ENCODE measurements at places on chromosomes 13 and 19.
A peak's percentile ranks its signal among the peaks of the same experiment; 100 is the strongest.

- no peak for DNase-seq
Measured at GRCh38 chr13:44760434-44760833, 184.3 kb upstream of the TSC22D1 start.

- no peak for DNase-seq
Measured at GRCh38 chr13:67343777-67344176, 113.6 kb upstream of the PCDH9 start.

DNA sequence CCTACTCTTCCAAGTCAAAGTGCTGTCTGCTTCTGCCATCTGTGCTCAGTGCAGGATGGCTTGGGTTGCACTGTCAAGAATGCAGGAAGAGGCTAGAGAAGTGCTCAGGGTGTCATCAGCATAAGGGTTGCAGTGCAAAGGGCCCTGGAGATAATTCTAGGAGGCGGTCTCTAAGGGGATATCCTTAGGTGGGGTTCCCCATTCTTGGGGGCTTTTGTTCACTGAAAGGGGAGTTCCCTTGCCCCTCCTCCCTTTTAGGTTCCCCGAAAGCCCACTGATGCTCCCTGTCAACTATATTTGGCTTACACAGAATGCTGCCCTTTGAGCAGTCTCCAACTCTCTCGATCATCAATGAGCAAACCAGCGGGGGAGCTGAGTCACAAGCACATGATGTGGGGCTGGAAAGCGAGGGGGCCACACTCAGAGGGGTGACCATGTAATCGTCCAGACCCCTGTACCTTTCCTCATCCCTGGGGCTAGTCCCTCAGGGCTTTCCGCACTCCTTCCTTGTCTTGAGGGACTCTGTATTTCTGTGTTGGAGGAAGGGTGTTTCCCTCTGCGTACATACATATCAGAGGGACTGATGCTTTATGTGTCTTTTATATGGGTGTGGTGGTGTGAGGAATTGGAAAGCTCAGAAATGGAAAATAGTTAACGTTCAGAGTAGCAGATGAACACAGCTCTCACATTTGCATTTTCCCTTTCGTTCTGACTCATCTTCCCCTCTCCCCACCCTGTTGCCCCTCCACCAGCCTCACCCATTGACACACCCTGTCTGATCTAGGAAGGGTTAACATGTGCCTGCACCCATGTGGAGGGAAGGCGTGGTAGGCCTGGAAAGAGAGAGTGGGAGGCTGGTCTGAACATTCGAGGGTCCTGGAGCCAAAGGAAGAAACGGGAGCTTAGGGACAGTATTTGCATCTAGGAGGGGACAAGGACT is 6.7 kb downstream of the ZBTB32 start:
- DNase-seq, result no peak

- DNase-seq, result no peak
Measured at GRCh38 chr19:39974377-39975155, 3.6 kb downstream of the PSMC4 start.

DNA sequence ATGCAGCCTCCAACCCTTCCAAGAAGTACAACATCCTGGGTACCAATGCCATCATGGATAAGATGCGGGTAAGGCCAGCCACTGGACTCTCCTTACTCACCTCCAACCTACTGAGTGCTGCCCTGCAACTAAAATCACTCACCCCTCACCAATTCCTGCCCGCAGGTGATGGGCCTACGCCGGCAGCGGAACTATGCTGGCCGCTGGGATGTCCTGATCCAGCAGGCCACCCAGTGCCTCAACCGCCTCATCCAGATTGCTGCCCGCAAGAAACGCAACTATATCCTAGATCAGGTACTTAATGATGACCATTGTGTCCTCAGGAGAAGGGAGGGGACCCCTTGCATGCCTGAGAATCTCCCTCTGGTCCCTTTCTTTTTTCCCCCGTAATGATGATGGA is 15.6 kb upstream of the CCDC97 start:
- no peak for DNase-seq

DNA sequence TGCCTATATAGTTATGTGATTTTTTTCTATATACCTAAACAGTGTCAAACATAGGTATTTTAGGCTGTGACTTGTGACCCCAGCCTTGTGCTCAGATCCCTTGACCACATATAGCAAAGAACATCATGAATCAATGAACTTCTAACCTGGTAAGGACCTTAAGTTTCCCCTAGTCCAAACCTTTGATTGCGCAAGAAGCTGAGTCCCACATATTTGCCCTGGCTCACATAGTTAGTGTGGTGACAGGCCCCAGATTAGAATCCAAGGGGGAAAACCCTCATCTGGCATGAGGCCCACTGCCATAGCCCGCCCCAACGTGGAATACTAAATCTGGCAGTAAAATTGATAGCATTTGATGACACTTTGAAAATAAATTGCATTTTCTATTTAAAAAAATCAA is 171.8 kb downstream of the MZT1 start:
- DNase-seq, result no peak

DNA sequence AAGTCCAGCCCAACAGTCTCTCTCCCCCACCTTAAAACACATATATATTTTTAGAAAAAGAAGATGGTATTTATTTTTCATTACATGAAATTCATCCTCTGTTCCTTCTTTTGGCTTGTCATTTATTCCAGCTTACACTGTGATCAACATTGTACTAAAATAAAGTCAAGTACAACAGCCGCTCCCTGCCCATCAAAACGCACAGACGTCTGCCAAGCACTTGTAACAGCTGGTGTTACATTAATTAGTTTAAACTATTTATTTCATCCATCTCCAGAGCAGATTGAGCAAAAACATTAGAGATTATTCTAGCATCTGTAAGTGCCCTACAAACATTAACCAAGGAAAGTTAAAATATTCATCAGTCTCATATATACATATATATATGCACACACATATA is 350.5 kb downstream of the DACH1 start:
- no peak for DNase-seq

- peak; percentile 75 for DNase-seq
Measured at GRCh38 chr13:94968040-94968756, 255.9 kb upstream of the SOX21 start.

- no peak for DNase-seq
Measured at GRCh38 chr19:45462174-45462573, 5.6 kb upstream of the FOSB start.

- DNase-seq, result peak; percentile 99
Measured at GRCh38 chr19:3284759-3285646, 60.5 kb downstream of the CELF5 start.

- no peak for DNase-seq
Measured at GRCh38 chr13:80444240-80445015, 103.5 kb upstream of the SPRY2 start.

DNA sequence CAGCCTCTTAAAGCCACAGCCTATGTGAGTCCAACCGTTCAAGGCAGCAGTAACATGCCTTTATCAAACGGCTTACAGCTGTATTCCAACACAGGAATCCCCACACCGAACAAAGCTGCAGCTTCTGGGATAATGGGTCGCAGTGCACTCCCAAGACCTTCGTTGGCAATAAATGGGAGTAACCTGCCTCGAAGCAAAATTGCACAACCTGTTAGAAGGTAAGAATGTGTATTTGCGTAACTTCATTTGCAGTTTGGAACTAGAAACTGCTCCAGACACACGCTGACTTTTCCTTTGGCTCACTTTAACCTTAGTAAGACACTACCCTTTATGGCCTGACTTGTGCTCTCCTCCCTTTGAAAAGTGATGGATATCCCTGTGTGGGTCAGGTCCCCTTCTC is 63.4 kb downstream of the SLAIN1 start:
- no peak for DNase-seq

- no peak for DNase-seq
Measured at GRCh38 chr13:77457966-77458365, 77.5 kb upstream of the SCEL start.

- no peak for DNase-seq
Measured at GRCh38 chr19:16463991-16464575, 7.7 kb downstream of the EPS15L1 start.

DNA sequence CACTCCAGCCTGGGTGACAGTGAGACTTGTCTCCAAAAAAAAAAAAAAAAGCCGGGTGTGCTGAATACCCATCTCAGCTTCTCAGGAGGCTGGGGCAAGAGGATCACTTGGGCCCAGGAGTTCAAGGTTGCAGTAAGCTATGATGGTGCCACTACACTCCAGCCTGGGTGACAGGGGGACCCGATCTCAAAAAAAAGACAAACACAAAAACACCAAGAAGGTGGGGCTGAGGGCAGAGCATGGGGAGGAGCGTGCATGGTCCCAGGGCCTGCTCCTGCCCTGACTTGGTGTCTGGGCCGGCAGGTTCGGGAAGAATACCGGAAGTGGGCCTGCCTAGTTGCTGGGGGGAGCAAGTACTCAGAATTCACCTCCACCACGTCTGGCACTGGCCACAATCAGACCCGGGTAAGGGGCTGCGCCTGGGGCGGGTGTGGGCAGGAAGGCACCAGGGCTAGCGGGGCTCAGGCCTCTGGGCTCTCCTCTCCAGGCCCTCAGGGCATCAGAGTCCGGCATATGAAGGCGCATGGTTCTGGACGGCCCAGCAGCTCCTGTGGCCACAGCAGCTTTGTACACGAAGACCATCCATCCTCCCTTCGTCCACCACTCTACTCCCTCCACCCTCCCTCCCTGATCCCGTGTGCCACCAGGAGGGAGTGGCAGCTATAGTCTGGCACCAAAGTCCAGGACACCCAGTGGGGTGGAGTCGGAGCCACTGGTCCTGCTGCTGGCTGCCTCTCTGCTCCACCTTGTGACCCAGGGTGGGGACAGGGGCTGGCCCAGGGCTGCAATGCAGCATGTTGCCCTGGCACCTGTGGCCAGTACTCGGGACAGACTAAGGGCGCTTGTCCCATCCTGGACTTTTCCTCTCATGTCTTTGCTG is 11.3 kb downstream of the DDX39A start:
- DNase-seq, result no peak

DNA sequence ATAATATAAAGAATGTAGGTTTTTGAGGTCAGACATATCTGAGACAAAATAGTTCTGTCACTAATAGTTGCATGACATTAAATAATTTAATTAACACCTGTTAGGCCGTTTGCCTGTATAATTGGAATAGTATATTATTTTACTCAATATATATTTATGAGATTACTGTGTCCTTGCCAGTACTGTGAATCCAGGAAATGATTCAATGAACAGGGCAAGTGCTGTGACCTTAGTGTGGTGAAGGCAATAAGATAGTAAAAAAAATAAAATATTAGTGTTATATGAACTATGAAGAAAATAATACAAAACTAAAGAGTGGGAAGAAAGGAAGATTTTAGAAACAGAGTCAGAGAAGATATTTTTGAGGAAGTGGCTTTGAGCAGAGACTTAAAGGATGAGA is 403.7 kb downstream of the PCDH9 start:
- no peak for DNase-seq

DNA sequence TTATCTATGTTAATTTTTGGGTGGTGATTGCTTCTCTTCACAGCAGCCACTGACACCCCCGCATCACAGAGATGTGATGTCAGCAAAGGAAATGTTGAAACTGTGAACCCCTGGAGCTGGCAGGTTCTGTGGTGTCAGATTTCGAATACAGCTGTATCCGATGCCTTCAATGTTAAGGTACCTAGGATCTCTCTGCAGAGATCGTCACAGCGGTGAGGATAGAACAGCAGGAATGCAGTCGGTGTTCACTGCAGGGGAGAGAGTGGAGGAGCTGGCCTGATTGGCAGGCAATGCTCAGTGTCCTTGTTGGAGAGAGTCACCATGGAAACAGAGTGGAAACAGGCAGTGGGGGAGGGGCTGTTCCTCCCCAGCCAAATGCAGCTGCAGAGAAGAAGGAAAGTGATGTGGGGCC is 79.5 kb upstream of the ZNF835 start:
- DNase-seq, result no peak

DNA sequence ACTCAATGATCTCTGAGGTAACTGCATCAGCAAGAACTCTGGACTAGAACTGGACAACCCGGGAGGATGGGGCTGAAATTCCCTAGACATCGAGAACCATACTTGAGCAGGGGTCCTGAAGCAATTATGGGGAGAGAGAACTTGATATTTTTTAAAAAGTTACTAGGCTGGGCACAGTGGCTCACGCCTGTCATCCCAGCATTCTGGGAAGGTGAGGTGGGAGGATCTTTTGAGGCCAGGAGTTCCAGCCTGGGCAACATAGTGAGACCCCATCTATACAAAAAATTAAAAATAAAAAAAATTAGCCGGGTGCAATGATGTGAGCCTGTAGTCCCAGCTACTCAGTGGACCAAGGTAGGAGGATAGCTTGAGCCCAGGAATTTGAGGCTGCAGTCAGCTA is 2.3 kb upstream of the DNAJB1 start:
- DNase-seq, result no peak

DNA sequence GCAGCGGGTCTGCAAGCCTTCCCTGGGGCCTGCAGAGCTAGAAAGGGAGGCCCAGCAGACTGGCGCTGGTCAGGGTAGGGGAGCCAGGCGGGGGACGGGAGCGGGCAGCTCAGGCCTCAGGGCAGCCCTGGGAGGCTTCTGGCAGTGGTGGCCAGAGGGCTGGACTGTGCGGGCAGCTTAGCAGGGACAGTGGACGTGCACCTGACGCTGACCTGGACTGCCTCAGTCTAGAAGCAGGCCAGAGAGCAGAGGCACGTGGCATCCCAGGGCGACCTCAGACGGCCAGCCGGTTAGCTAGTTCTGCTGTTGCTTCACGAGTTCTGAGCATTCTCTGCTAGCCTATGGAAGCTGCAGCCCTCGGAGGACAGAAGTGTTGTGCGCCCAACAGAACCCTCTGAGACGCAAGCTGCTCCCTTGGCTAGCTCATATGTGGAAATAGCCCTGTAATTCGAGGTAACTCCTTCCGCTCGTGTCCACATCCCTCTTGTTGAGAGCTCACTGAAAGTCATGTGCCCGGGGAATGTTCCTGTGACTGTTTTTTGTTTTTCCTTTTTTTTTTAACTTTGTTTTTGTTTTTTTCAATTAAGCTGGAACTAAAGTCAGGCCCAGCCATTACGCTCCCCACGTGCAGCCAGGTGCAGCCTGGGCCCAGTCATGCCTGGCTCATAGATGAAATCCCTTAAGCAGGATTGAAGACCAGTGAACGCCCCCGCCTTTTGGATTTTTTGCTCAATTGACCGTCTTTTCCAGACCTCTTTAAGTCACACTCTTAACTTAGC is 1.9 kb upstream of the FAM174C start:
- no peak for DNase-seq

DNA sequence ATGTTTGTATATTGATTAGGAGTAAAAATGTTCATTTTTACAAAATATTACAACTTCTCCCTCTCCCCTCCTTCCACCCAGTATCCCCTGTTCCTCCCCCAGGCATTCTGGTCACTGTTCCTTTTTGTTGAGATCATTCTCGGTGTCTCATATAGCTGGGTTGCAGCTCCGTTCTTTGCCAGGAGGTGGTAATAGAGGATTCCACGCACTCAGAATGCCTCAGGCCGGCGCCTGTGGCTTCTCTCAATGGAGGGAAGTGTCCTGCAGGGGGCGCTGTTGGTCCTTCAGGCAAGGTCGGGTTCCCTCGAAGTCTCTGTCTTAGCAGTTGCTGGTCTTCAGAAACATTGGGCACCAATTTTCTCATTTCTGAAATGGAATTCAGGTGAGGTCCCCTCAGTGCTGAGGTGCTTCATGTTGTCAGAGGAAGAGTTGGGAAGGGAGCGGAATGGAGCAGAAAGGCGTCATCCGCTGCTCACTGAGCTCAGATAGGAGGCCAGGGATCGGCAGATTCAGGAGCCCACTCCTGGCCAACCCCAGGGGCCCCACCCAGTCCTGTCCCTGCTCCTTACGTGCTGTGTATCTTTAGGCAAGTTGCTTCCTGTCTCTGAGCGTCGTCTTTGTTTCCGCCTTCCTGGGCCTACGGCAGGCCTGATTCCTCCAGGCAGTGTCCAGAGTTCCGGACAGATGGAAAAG is 10.3 kb upstream of the GARIN5A start:
- DNase-seq, result peak; percentile 88

- no peak for DNase-seq
Measured at GRCh38 chr13:47188802-47189201, 291.9 kb upstream of the HTR2A start.
